ENCODE measurements at places on chromosomes 5 and 9.

- no peak for DNase-seq
These were observed 29.5 kb downstream of the RAI14 start for GRCh38 chr5:34685485-34686165.

DNA sequence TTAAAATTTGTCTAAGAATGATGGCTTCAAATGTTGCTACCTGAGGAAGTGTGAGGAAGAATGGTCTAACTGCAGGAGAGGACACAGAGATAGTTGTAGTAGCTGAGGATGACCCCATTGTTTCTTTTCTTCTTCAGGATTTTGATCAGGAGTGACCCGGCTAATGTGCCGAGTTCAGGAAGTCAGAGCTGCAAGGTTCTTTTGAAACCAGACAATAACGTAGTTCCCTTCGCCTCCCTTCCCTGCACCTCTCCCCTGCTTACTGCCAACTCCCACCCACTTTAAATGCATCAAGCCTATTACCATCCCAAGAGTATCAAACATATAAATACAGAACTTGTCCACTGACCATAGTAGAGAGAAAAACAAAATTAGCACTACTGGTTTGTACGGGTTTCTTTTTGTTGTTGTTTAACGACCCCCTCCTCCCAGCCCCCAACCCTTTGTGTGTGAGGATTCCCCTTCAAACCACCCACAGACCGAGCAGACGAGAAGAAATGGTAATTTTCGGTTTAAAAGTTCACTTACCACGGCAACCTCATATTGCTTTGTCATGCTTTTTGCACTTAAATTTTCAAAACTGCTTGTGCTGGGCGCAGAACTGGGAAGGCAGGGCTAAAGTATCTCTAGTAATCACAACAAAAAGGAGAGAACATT is 23.5 kb upstream of the ELAVL2 start:
- no peak for DNase-seq

GRCh38 chr5:40734986-40735385 is 20.8 kb downstream of the TTC33 start:
- no peak for DNase-seq

DNA sequence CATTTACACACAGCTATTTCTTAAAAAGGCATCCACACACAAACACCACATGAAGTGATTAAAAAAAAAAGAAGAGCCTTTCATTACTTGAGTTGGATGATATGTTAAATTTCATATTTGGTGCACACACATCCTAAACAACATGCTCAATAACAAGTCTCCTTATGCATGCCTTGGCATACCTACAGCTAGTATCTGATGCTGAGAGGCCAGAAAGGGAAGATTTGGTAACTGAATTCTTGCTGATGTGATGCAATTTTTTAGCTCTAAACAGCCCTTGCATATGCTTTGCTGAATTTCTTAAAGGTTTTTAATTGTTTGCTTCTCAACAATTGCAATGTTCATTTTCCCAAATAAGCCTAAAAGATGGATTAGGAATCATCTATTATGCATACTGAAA is 338.8 kb downstream of the ARL15 start:
- DNase-seq, result no peak

Measured in stimulated activated CD4-positive, alpha-beta T cell treated with anti-CD3 and anti-CD28 coated beads, TNF-alpha, amount 100 ng/mL, for 24 hours (primary cell).